ENCODE measurements at places on chromosomes 7 and 10.

GRCh38 chr7:30824821-30825720 lies 53.9 kb downstream of the MINDY4 start:
- no peak for DNase-seq

GRCh38 chr7:155258226-155258560 lies 39.5 kb upstream of the INSIG1 start:
- no peak for DNase-seq

GRCh38 chr10:77253147-77253545 lies 384.5 kb downstream of the KCNMA1 start:
- no peak for DNase-seq

GRCh38 chr7:44754802-44755697 lies 6.4 kb downstream of the ZMIZ2 start:
- no peak for DNase-seq

DNA sequence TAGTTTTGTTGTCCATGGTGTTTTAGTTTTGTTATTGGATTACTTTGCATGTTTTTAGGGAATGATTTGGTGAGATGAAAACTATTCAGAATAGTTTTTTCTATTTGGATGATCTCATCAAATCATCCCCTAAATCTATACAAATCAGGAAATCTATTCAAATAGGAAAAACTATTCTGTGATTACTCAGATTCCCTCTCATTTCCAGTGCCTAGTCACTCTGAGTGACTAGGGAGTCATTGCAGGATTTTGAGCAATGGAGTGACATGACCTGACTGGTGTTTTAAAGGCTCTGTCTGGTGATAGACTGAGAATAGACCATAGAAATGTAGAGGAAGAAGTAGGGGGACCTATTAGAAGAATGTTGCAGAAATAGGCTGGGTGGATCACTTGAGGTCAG lies 72.4 kb downstream of the TPST1 start:
- DNase-seq: no peak

GRCh38 chr10:72691470-72691862 lies 477 bp upstream of the MCU start:
- no peak for DNase-seq

DNA sequence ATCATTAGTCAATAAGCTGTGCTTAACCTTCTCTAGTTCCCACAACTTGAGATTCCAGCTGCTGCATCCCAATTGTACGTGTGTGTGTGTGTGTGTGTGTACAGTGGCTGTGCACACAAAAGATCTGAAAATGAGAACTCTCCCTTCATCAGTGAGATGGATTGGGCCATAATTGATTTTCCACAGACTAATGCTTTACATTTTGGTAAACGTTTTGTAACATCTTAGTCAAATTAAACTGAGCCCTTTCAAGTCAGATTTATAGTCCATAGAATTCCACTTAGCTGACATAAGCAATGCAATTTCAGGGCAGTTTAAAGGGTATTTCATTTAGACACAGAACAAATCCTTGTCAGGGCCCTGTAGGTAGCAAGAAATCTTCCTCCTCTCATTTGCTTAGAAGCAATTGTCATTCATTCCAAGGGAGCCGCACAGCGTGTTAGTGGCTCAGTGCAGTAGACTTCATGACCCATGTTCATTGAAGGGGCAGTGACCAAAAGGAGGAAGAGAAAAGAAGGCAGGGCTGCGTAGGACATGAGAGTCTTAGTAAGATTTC lies 1123.5 kb upstream of the AUTS2 start:
- DNase-seq: no peak

GRCh38 chr7:75617634-75618234 lies 121.0 kb downstream of the HIP1 start:
- peak; percentile 59 for DNase-seq

GRCh38 chr10:96703358-96703757 lies 17.0 kb downstream of the PIK3AP1 start:
- no peak for DNase-seq

DNA sequence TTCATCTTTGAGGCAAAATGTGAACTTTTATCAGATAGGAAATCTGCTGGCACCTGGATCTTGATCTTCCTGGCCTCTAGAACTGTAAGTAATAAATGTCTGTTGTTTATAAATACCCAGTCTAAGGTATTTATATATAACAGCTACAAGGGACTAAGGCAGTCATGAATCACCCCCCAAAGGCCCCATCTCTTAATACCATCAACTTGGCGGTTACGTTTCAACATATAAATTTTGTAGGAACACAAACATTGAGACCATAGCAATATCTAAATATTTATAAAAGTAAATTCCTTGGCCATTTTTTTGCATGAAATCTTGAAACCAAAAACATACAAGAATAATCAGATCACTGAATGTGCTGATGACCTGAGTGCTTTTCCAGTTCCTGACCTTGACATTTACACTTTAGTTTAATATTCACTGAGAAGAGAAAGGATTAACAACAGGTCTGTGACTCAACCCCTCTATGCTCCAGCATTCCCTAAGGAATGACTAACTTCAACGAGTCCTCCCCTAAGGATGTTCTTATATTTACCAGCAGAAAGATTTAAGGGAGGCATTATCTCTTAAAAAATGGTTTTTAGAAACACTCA lies 1438.5 kb upstream of the CELF2 start:
- no peak for DNase-seq

DNA sequence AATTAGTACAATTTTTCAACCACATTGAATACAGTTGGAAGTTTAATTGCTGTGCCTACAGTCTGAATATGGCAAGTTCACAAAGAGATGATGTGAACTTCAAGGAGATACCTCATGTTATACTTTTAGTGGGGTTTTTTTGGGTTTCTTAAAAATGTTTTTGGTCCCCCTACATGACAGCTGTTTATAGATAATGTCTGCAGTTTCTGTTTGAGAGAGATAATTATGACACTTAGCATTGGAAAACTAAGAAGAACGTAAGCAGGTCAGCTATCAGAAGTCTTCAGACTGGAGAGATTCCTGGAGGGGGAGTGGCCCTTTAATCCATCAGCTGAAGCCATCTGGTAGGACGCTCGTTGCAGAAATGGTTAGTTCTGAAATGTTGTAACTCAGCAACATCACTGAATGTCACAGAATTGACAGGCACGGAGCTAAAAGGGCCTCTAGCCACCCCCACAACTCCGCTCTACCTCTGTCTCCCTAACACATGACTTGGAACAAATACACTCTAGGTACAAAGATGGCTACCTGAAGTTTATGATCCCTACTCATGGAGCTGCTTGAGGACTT lies 29.0 kb downstream of the TIMM23 start:
- DNase-seq: no peak

DNA sequence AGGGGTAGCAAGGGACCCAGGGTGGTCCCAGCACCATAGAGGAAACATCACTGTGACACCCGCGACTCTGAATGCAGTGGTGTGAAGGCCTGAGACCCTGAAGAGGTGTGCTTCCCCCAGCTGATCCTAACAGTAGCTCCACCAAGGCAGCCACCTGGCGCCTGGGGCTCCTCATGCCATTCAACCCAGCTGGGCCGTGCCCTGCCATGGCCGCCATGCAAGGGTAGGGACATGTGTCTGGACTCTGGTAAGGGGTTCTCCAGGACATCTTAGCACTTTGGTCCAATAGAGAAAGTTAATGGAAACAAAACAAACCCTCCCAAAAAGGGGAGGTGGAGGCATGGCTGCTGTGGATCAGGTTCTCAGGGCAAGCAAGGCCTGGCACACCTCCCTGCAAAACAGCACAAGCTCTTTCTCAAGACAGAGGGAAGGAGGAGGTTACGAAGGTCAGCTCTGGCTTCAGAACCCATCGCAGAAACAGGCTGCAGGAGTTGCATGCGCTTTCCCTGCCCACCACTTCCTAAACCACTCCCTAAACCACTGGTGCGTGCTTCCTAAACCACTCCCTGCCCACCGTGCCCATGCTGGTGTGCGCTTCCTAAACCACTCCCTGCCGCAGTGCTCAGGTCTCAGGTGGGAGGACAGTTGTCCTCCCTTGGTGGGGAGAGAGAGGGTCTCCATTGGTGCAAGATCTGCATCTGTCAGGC lies 108.7 kb downstream of the LARP4B start:
- DNase-seq: no peak

DNA sequence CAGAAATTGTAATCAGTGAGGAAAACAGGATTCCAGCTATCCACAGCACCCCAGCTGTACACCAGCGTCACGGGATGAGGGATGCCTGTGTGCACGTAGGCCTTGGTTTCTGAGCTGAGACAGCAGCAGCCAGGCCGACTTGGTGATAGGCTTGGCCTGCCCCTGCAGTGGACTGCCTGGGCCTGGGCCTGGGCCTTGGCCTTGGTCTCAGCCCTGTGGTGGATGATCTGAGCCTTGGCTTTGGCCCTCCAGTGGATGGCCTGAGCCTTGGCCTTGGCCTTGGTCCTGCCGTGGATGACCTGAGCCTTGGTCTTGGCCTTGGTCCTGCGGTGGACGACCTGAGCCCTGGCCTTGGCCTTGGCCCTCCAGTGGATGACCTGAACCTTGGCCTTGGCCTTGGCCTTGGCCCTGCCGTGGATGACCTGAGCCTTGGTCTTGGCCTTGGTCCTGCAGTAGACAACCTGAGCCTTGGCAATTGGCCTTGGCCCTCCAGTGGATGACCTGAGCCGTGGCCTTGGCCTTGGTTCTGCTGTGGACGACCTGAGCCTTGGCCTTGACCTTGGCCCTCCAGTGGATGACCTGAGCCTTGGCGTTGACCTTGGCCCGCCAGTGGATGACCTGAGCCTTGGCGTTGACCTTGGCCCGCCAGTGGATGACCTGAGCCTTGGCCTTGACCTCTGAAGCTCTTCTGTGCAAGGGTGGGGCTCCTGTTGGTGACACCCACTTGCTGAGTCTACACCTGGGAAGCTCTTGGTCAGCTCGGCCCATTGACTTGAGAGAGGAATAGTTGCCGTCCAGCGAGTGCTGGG lies 93.8 kb downstream of the CUX1 start:
- DNase-seq: no peak

GRCh38 chr7:50779427-50779826 lies 3.3 kb downstream of the GRB10 start:
- no peak for DNase-seq

DNA sequence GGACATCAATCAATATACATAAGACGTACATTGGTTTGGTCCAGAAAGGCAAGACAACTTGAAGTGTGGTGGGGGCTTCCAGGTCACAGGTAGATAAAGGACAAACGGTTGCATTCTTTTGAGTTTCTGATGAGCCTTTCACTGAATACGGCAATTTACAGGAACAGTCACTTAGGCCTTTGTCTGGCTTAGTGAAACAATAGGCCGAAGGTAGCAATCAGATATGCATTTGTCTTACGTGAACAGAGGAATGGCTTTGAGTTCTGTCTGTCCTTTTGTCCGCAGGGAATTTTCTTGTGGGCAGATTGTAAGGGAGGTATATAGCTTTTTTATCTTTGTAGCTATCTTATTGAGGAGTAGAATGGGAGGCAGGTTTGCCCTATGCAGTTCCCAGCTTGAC lies 10.8 kb upstream of the STN1 start:
- no peak for DNase-seq

DNA sequence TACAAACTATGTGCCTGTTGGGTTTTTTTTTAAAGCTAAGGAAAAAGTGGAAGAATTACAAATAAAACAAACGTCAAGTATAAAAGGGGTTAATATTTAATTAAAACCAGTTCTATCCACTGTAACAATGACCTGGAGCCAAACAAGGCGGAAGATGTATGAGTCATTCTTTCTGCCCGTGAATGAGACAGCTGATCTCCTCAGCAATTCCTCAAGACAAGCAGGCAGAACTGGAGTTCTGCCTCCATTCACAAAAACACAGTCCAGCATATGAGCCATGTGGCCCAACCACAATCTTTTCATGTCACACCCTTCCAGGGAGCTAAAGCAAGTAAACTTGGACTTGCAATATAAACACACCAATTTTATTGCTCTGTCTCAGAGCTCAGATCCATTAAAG lies 8.4 kb downstream of the ETV1 start:
- DNase-seq: peak; percentile 16

DNA sequence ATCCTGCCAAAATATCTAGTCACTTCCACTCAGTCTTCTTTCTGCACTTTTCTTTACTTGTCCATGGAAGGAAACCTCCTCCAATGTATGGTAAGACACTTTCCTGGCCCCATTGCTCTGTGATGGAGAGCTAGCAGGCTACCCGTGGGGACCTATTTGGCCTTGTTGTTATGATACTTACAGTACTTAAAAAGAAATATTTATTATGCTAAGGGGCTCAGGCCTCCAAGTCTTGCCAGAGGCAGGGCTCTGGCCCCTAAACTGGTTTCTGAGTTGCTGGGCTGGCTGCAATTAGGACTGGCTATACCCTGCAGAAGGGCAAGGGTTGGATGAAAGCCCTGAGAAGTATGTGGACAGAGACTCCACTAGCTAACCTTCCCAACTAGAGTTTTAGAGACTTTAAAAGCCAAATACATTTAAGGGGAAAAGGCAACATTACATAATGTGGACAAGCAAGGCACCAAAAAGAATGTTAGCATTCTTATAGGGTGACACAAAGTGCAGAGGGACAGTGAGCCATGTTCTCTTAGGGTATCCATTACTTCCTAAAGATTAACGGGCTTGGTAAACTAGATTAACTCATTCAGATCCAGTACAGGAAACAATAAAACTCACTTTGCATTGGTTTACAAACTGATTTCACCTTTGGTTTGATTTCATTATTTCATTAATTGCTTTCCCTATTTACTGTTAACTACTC lies 84.9 kb upstream of the INHBA start:
- no peak for DNase-seq

DNA sequence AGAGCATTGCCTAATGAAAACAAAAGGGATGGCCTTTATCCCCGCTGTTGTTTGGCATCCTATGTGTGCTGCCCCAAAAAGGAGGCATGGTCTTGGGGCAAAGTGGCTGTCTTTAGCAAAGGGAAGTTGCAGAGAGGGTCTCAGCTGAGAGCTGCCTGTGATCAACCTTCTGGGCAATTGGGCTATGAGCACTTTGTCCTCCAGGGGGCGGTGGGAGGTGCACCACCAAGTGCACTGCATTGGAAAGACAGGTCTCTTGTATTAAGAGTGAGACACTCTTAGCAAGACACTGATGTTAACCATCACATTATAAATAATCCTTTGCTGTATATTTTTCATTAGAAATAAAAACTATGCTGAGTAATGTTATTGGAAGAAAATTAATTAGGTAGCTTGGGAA lies 314.8 kb downstream of the POM121L12 start:
- DNase-seq: peak; percentile 22

DNA sequence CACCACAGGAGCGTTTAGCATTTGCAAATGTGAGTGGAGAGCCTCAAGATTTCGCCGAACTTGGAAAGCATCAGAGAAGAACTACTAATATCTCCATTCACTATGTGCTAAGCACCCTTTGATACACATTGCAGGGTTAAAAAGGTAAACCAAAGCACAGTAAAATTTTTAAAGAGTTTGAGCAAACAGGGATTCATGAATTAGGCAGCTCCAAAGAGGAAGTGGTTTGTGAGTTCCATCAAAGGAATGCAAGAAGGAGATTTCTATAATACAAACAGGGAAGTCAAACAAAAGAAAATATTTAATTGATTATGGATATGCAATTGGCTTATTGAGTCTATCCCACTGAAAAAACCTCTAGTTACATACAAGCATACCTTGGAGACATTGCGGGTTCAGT lies 81.1 kb upstream of the TMEM72 start:
- DNase-seq: no peak

GRCh38 chr10:28849821-28850220 lies 172.5 kb downstream of the BAMBI start:
- no peak for DNase-seq
